ENCODE measurements at places on chromosomes 11 and 22.

- peak; percentile 74 for DNase-seq
These were observed 718 bp downstream of the FADS2 start for GRCh38 chr11:61828629-61829407.

DNA sequence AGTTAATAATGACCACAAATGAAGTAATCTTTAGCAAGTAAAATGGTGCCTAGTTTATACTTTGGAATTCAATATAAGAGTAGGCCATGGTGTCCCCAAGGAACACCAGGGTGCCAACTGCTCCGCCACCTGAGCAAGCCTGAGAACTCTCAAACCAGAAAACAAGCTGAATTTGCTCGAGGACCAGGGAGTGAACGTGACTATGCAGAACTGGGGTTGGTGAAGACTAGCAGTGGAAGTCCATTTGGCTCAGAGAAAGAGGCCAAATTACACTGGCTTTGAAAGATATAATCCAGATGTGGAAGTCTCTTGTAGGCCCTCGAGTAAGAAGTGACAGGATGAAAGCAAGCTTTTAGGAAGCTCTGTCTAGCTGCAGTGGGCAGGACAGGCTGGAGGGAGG is 8.7 kb upstream of the SMIM35 start:
- DNase-seq: no peak

DNA sequence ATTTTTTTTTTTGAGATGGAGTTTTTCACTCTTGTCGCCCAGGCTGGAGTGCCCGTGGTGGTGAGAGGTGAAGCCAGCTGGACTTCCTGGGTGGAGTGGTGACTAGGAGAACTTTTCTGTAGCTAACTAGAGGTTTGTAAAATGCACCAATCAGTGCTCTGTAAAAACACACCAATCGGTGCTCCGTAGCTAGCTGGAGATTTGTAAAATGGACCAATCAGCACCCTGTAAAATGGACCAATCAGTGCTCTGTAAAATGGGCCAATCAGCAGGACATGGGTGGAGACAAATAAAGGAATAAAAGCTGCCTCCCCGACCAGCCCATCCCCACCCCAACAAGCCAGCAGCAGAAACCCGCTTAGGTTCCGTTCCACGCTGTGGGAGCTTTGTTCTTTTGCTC is 4.4 kb upstream of the RAPSN start:
- DNase-seq: no peak

DNA sequence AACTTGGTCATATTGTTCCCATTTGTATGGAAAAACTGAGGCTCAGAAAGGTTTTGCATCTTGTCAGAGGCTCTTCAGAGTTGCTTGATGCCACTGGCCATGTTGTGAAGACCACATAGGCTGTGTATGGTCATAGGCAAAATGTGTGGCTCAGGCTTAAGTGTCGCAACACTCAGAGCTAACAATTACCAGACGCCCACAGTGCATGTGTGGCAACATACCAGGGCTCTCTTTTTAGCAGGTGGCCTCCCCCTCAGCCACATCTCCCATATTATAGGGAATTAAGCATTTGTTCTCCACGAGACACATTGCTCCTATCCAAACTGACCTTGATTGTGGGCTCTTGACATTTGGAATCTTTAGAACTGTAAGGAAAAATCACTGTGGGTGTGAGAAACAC is 802.5 kb downstream of the DLG2 start:
- DNase-seq: no peak

- no peak for DNase-seq
These were observed 37.2 kb downstream of the LIMK2 start for GRCh38 chr22:31248965-31249958.

DNA sequence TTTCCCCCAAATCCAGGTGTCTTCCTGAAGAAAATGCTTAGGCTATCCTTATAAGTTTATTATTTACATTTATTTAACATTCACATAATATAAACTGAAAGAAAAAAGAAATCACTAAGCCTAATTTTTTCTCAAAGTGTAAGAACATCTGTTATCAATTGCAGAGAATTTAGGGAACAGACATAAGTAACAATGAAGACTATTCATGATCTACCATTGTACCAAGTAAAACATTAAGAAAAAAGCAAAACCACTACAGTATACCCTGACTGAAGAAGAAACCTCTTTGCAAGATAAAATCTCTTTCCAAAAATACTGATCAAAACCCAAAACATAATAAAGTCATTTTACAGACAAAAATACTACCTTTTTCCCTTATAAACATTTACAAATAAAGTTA is 60.5 kb downstream of the NUP98 start:
- DNase-seq: no peak

GRCh38 chr22:45671783-45672563 is at the start of gene ATXN10:
TSS of gene ATXN10 (plus strand) at chr22:45671834. CDS start at chr22:45672064, 230 bp downstream.
- peak; percentile 94 for DNase-seq

- DNase-seq: no peak
These were observed 8.0 kb downstream of the ARFGAP3 start for GRCh38 chr22:42848941-42849550.

- no peak for DNase-seq
These were observed 29.8 kb upstream of the RELT start for GRCh38 chr11:73346186-73346935.

GRCh38 chr11:18468059-18468458 is 12.4 kb downstream of the LDHAL6A start:
- DNase-seq: no peak

GRCh38 chr11:67614730-67615714 is 8.3 kb downstream of the NDUFV1 start:
- peak; percentile 78 for DNase-seq

GRCh38 chr11:64593156-64594105 is 2.4 kb downstream of the SLC22A12 start:
- DNase-seq: no peak

DNA sequence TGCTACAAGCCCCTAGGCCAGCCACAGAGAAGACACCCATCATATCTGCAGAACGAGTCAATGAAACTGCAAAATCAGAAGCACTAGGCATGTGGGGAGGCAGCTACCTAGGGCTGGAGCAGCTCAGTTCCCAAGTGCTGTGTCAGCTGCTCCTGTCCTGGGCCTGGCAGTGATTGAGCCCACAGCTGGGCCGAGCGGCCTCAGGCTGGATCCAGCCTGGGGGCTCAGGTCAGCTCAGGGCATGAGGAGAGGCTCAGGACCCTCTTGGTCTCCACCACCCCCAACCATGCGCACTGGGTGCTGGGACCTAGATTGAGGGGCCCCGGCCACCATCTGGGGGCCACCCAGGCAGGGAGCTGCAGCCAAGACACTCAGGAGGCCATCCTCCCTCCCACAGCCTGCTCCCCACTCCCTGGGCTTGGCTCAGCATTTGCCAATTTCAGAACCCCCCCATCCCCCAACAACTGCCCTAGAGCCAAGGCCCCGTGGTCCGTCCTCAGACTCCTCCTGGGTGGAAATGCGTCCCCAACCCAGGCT is 2.4 kb upstream of the TNNT3 start:
- DNase-seq: no peak

GRCh38 chr22:23146478-23147205 is 1.4 kb downstream of the RAB36 start:
- DNase-seq: no peak

- DNase-seq: no peak
These were observed 90.0 kb downstream of the FDX1 start for GRCh38 chr11:110519796-110520195.

DNA sequence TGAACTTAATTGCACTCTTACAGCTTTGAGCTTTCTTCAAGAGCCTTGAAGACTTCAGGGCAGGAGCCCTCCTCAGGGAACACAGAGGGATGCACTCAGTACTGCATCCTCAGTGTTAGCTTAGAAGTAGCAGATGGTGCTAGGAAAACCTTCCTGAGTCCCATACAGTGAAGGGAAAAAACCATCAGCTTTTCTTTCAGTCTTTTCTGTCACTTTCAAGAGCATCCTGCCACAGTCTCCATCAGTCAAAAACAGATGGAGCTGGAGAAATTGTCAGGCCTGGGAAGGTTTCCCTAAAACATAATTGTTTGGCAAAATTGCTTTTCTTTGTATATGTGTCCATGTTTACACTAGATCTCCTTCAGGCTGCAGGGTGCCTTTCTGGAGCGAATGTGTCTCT is 384.1 kb downstream of the NELL1 start:
- no peak for DNase-seq

GRCh38 chr11:134939905-134940304 is 527.9 kb upstream of the B3GAT1 start:
- peak; percentile 67 for DNase-seq

GRCh38 chr11:56637500-56637899 is 4.7 kb downstream of the OR5AP2 start:
- DNase-seq: no peak

DNA sequence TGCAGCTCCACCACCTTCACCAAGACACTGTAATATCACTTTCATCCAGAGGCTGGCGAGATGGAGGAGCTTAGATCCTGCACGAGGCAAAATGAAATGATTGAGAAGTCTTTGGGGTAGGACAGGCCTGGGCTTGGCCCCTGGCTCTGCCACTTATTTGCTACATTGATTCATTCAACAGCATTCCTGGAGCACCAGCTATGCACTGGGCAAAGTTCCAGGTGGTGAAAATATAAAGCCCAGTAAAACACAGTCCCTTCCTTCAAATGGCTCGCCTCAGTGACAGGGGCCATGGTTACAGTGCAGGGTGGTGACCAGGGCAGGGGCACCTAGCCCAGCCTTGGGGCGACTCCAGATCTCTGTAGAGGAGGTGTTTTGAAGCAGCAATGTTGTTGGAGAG is 19.7 kb downstream of the ALX4 start:
- DNase-seq: no peak

DNA sequence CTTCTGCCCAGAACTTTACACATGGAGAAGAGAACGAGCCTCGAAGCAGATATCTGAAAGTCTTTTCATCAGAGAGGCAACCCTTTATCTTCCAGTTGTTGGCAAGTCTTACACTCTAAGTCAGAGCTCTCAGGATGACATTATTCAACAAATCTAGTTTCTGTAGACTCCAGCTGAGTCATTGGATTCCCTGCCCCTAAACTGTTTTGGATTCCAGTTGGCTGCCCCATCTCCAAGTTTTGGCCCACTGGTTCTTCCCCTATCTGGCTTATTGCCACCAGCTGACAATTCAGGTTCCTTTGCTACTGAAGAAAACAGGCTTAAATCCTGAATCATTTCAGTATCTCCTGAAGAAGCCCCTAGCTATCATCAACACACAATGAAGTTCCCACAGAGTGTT is 14.2 kb downstream of the SAAL1 start:
- DNase-seq: no peak

DNA sequence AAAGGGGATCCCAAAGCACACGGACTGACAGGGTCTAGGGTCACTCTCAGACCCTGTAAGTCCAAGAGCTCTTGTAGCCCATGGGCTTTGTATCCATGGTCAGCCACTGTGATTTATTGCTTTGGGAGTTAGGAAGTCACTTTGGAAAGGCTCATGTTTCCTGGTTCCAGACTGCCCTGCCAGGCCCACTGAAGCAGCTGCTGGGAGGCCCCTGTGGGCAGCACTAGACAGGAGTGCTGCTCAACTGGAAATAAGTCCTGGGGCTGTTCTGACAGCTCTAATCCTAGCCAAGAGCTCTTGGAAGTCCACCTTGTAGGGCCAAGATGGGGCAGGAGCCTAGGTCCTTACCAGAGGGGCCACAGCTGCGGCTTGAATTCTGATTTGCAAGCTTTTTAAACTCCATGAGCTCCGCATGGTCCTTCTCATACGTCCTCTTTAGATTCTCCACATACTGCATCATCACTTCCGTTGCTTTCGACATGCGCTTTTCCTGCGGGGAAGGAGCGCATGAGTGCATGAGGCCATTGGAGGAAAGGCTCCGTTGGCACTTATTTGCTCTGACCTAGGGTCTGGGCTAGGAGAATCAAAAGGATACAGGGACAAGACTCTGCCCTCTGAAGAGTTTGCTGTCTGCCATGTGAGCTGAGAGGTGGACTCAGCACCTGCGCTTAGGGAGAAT is 32.2 kb upstream of the LYVE1 start:
- DNase-seq: no peak

DNA sequence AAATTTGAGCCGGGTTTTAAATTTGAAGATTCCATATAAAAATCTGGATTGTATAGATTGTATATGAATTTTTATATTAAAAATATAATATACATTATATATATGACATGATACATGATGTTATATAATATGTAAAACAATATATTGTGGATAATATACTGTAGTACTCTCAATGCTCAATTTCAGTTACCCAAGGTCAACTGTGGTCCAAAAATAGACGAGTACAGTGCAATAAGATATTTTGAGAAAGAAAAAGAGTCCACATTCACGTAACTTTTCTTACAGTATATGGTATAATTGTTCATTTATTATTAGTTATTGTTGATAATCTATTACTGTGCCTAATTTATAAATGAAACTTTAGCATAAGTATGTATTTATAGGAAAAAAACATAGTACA is 94.2 kb upstream of the YWHAH start:
- no peak for DNase-seq

- no peak for DNase-seq
These were observed 64.8 kb downstream of the MUC15 start for GRCh38 chr11:26507229-26507628.

GRCh38 chr11:31820438-31820818 is 9.3 kb upstream of the PAX6 start:
- no peak for DNase-seq

GRCh38 chr22:36334821-36335603 is 52.8 kb downstream of the MYH9 start:
- no peak for DNase-seq

- DNase-seq: no peak
These were observed 8.2 kb downstream of the KIF18A start for GRCh38 chr11:28099715-28100114.
